Naive thymus-derived CD4-positive, alpha-beta T cell (primary cell): ENCODE measurements at places on chromosomes 1 and 21. TPM values are rescaled to one million over a fixed set of nuclear protein-coding genes. Genes with fewer than 3 reads are reported as not detected.
A peak's percentile ranks its signal among the peaks of the same experiment; 100 is the strongest.

GRCh38 chr1:45009956-45010854, 919 bp downstream of the HECTD3 start:
- H3K4me1 ChIP-seq = peaks cover 28% of the 10 kb centered on the region
- H3K27ac ChIP-seq = peak overlapping the region; percentile 81
- H3K27me3 ChIP-seq = no peaks in the 10 kb centered on the region

DNA sequence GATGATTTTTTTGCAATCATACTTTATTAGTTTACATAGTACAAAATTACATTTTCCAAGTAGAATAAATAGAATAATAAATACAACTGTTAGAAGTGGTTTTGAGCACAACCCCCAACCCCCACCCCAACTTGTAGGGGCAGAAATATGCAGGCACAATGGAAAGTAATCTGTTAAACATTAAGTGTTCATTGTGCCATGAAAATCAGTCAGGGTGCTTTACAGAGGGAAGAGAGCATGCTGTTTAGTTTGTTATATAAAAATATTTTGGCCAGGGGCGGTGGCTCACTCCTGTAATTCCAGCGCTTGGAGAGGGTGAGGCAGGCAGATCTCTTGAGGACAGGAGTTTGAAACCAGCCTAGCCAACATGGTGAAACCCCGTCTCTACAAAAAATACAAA, 2.6 kb downstream of the OR10T2 start:
- H3K27ac ChIP-seq = no peak overlapping the region
- H3K36me3 ChIP-seq = no peaks in the 10 kb centered on the region
- H3K4me1 ChIP-seq = no peaks in the 10 kb centered on the region
- DNase-seq = no peak
- no peaks in the 10 kb centered on the region for H3K27me3 ChIP-seq

DNA sequence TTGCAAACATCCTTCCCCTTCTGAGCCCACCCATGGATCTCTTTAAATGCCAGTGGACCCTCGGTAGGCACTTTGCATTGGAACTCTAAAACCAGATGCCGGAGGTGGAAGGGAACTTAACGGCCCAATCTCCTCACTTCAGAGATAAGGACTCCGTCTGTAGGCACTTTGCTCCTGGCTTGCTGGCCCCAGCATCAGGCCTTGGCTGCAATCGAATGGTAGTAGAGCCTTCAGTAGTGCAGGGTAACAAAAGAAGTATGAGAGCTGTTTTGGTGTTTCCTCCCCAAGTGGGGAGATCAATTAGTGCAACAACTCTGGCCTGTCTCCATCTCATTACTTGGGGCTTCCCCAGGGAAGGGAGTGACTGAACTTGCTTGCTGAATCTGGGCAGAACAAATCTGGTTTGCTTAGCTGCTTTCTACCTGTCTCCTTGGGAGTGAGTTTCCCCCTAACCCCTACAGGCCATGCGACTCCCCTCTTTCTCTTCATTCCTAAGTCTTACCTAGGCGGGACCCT, 70.8 kb downstream of the TENT5C start:
- peaks cover 5% of the 10 kb centered on the region for H3K4me1 ChIP-seq
- H3K27ac ChIP-seq = no peak overlapping the region
- no peak overlapping the region for H3K4me3 ChIP-seq
- no peak for DNase-seq
- H3K36me3 ChIP-seq = no peaks in the 10 kb centered on the region

DNA sequence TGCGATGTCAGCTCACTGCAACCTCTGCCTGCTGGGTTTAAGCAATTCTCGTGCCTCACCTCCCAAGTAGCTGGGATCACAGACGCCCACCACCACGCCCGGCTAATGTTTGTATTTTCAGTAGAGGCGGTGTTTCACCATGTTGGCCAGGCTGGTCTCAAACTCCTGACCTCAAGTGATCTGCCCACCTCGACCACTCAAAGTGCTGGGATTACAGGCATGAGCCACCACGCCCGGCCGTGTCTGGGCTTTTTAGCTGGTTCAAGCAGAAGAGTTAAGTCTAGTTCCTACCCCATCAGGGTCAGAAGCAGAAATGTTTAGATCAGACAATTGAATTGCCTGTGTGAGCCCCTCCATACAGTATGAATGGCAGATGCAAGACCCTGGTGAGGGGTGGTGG, 27.7 kb upstream of the RIPK4 start:
- H3K4me3 ChIP-seq = no peak overlapping the region
- no peak for DNase-seq
- no peak overlapping the region for H3K27ac ChIP-seq
- H3K4me1 ChIP-seq = no peaks in the 10 kb centered on the region

Gene MSH4
- total RNA-seq = 1.1 TPM

Gene TRABD2B
- total RNA-seq = not detected

Gene SPAG17
- not detected for total RNA-seq

Gene VHLL
- total RNA-seq = not detected

Gene CELA3A
- not detected for total RNA-seq

Gene PRDM15
- 15.9 TPM for total RNA-seq

Gene MNDA
- total RNA-seq = 104 TPM

Gene UTP25
- 15.3 TPM for total RNA-seq
